Activated naive CD8-positive, alpha-beta T cell treated with anti-CD3 and anti-CD28 coated beads, Interleukin-2, amount 50 U/mL, for 16 hours (primary cell): ENCODE measurements at places on chromosomes 3 and 15.

- DNase-seq: no peak
Measured at GRCh38 chr3:195172896-195173295, 98.1 kb downstream of the XXYLT1 start.

DNA sequence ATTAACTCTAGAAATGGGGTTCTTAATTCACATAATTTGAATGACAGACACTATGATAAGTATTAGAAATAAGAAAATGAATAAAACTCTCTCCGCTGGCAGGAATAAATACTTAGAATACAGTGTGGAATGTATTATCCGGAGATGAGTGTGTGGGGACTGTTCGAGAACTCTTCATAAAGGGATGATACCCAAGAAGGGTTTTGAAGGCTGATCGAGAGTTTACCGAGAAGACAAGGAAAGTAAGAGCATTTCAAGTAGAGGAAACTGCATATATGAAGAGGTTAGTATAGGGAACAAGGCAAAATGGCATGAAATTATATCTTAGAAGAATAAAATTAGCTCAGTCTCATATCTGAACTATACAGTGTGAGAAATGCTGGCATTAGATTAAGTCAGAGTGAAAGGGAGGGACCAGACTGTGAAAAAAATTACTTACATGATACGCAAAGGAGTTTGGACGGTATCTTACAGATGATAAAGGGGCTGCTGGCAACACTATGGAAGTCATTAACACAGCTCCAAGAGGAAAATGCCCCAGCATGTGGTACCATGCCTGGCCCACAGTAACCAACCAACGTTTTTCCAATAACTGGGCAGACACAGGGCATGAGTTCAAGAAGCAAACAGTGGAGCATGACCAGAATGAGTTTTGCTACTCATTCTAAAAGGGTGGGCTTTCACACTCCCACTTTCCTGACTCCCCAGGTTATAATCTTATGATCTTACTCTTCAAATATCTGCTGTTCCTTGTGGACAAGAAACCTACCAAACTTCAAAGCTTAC, 6.5 kb downstream of the DCBLD2 start:
- no peak for DNase-seq

GRCh38 chr3:149881879-149882278, 68.9 kb downstream of the RNF13 start:
- no peak for DNase-seq

- no peak for DNase-seq
Measured at GRCh38 chr3:197794115-197794514, 3.1 kb downstream of the LRCH3 start.

DNA sequence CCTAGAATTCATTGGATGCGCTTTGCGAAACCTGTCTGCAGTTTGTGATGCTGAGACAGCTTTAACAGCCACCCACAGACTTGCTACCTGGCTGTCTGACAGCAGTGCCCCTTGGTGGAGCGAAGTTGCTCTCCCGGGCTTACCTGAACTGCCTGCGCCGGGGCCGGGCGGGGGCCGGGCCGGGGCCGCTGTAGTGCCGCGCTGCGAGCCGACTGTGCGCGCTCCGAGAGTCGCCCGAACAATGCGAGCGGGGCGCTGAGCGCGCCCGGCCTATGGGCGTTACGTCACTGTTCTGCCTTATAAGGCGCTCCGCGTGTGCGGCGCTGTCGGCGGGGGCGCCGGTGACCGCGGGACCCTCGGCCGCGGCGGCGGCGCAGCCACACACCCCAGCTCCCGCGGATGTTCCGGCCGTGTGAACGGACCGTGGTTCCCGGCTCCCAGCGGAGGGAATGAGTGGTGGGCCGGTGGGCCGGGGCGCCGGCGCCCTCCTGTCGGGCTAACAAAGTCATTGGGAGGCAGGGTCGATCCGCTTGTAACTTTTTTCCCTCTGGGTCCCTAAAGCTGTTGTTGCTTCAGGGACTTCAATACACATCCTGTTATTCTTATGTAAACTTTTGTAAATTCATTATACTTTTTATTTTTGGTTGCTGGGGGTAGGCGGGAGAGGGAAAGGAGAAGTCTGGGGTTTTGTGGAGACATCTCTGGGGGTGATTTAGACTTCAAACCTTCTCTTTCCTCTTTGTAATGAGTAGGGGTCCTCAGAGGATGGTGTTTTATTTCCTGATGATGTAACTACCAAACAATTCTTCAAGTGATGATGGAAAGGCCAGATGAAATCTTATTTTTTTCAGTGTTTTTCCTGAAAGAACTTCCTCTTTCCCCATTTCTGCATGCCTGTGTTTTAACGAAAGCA, 58.5 kb downstream of the CMSS1 start:
- peak; percentile 17 for DNase-seq

DNA sequence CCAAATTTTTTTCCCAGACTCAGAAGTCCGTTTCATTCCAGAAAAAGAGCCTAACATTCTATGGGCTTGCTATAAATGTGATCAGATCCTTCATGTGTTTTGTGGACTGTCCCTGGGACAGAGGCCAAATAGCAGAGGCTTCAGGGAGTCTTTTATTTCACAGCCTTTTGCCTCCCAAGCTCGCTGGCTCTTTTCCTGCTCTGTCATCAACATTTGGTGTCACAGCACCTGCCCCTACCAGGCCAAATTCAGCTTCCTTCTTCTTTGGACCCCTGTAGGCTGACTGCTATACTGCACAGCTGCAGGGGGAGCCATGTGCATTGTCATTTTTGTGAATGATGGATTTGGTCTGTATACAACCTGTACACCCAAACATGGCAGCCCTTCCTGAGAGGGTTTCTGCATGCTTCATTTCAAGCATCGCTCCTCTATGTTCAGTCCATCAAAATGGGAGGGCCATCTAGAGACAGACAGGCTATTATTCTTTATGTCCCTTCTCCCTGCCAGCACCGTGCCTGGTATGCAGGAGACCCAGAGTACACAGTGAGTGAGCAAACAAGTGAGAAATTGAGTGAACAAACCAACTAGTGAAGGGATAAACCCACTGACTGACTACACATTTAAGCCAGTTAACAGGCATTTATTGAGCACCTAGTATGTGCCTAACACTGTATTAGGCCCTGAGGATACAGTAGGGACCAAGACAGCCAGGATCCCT, 17.9 kb upstream of the RPP14 start:
- DNase-seq: no peak
